ELF-1 (cell line): ENCODE measurements at places on chromosomes 1 and 21.

- no peak for DNase-seq
Measured at GRCh38 chr1:4124631-4125145, 224.6 kb upstream of the C1orf174 start.

GRCh38 chr1:88697503-88697902, 13.4 kb downstream of the PKN2 start:
- DNase-seq, result no peak

- DNase-seq, result no peak
Measured at GRCh38 chr1:179941454-179941853, 13.2 kb upstream of the CEP350 start.

GRCh38 chr1:201686714-201687455, 142.1 kb upstream of the IPO9 start:
- DNase-seq, result peak; percentile 25

DNA sequence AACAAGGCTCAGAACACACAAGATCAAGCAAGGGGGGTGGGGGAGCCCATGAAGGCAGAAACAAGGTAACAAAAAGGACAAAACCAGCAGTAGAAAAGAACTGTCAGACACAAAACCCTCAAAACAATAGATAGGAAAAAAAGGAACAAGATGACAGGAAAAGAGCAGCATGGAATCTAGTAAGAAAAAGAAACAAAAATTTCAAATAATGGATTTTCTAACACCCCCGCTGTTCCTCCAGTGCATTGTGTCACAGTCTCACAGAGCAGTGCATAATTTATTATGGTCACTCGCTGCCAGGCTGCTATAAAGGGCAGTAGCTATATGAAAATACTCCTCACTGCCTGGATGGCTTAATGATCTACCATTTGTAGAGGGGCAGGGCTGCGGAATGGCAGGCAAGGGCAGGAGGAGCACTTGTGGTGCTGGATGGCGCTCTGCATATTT, 567.9 kb downstream of the DPYD start:
- no peak for DNase-seq

GRCh38 chr21:21286170-21286798, 288.1 kb downstream of the NCAM2 start:
- DNase-seq, result no peak

DNA sequence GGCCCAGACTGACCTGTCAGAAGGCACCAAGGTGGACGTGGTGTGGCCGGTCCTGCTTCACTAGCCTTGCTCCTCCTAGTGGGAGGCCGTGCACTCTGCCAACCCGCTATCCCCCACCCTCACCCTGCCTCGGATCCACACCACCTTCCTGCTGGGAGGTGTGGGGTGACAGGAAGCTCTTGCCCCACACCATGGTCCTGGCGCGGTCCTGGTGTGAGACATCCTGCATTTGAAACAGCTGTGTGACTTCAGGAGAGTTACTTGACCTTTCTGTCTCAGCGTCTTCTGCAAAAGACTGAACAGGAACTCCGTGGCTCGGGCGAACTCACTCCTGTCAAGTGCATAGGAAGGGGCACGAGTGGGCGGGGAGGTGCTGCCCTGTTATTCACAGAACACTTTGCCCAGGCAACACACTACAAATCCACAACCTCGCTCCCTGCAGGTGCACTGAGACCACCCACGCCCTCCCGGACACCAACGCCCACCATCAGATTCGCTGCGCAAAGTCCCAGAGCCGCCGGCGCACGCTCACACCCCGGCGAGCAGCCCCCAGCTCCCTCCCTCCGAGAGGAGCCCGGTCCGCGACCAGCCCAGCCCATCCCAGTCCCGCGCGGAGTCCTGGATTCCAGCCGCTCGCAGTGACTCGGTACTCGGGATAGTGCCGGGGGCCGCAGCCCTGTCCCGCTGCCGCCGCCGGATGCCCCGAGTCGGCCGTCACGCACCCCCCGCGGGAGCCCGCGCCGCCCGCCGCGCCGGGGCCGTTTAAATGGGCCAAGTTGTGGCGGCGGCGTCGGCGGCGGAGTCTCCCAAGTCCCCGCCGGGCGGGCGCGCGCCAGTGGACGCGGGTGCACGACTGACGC, at the start of gene SAMD11:
SAMD11 (plus strand) TSS at position 793 of the 860 bp plus-strand sequence. CDS start 509 bp downstream, outside the sequence.
- DNase-seq, result peak; percentile 69

DNA sequence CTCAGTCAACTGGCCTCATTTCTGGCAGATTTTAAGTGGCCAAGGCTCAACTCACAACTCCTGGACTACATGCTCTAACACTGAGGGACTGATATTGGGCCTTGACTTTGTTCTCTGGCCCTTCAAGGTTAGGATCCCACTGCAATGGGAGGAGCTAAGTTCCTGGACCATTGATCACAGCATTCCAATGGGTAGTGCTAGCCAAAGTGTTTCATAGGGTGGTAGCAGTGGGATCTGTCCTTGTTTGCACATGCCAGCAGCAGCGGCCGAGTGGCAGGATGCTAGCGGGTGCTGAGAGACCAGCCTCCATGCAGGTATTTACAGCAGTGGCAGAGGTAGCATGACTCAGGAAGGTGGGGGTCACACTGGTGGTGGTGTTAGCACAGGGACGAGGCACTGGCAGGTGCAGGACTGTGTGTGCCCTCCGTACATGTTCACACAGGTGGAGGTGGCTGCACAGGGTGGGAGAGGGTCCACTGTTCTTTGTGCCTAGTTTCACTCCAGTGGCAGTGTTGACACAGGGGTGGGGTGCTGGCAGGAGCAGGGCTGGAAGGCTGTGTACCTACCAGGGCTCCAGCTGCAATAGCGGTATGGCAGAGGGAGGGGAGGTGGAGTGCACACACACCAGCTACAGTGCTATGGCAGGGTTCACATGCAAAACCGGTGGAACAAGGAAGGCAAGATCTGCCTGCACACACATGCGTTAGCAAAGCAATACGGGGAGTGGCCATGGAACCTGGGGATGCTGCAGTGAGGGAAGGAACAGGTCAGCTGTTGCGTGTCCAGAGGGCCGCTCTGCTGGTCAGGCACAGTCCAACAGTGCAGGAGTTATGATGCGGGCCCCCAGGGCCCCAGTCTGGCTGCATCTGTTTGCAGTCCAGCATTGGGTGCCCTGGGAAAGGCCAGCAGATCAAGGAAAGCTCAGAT, 51.7 kb downstream of the COL24A1 start:
- no peak for DNase-seq

- DNase-seq, result no peak
Measured at GRCh38 chr1:246032984-246033383, 474.1 kb downstream of the SMYD3 start.

- peak; percentile 96 for DNase-seq
Measured at GRCh38 chr1:23598424-23598823, 39.1 kb upstream of the ID3 start.

GRCh38 chr1:91120936-91121335, 99.1 kb upstream of the ZNF644 start:
- DNase-seq, result peak; percentile 48

DNA sequence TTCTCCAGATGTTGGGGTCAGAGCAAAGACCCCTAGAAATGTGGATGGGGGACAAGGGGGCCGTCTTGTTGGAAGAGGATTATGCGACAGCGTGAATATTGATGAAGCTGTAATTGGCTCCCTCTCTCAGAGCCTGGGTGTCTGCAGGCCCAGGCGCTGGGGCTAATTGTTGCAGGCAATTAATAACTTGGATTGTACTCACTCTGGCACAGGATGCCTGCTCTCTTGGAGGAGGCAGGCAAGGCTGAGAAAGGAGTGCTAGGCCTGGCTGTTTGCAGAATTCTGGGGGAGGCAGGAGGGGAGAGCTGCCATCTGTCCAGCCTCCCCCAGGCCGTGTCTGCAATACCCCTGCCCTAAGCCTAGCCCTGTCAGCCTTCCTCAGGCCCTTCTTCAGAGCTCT, 4.1 kb upstream of the DISP3 start:
- DNase-seq, result no peak

GRCh38 chr1:114195819-114196218, 42.1 kb upstream of the SYT6 start:
- no peak for DNase-seq
